Activated T-helper 9 cell treated with anti-CD3 and anti-CD28 coated beads, Interleukin-2, amount 50 U/mL, for 16 hours (primary cell): ENCODE measurements at places on chromosomes 5 and 9.

DNA sequence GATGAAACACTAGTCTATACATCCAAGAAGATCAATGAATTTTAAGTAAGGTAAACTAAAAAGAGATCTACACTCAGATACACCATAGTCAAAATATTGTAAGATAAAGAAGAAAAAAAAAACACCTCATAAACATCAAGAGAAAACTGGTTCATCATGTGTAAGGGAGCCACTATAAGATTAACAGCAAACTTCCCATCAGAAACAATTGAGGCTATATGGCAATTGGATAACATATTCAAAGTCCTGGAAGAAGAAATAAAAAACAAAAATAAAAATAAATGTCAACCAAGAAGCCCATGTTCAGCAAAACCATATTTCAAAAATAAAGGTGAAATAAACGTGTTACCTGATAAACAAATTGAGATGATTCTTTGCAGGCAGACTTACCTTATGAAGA is 3.6 kb downstream of the OR13C8 start:
- no peak for DNase-seq

DNA sequence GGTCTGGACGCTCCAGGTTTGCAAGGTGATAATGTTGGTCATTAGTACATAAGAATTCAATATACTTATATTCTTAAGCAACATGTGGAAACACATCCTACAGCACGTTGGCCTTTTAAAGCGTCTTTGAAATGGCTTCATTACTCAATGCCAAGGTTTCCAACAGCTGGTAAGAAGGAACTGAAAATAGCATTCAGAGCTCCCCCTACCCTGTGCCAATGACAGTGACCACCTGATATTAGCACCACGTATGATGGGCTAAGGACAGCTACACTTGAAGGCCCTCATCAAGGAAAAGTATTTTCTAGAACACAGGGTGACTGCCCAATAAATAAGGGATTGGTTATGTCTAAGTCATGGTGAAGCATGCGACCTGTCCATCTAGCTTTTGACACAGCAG is 9.9 kb downstream of the ZNF622 start:
- DNase-seq, result no peak

- DNase-seq, result no peak
Observed at GRCh38 chr9:14320271-14321181, 6.6 kb upstream of the NFIB start.

DNA sequence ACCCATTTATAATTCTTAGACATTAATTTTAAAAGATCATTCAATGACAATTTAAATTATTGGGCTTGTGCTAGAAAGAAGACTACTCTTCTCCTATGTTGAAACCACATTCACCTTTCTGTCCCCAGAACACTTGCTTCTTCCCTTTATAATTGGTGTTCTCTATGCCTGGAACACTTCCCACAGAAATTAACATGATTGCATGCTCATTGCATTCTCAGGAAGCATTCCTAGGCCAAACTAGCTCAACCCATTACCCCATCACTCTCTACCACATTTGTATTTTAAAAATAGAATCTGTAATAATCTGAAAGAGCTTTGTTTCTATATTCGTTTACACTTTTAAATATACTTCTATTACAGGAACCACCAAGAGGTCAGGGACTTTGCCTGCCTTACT is 184.7 kb downstream of the MEF2C start:
- DNase-seq, result no peak
